ENCODE measurements at places on chromosomes 7 and 10. TPM values are rescaled to one million over a fixed set of nuclear protein-coding genes. Genes with fewer than 3 reads are reported as not detected.

Gene EPHB6
- 12.4 TPM for total RNA-seq

Gene LIPJ
- 0.10 TPM for total RNA-seq

Gene HOXA1
- total RNA-seq = 1.9 TPM

Gene SYT15
- total RNA-seq = 3.8 TPM

DNA sequence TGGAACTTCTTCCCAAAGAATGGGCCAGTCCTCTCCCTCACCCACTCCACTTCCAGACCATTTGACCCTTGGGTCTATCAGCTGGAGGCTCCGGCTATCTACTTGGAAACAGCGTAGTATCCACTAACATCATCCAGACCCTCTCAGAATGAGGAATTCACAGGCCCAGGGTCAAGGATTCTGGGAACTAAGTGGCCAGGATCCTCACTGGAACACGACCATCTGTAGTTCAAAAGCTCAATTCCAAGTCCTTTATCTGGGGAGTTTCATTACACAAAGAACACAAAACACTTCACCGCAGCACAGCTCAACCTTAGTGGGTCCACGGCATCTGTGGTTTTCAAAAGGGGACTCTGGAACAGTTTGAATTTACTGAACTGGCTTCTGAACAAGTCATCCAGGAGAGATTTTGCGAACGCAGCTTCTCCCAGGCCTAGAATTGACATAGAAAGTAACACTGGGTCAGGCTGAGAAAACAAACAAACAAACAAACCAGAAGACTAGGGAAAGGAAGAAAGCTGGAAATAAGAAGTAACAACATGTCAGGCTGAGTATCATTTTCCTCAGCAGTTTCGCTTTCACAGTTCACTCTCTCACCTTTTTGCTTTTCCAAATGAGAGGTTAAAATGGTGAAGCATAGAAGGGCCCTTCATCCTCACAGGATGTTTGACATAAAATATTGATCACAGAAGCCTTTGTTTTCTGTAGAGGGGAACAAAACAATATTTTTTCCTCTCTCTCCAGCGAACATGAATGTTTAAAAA lies 57.6 kb upstream of the USP6NL start:
- peak; percentile 19 for DNase-seq
- no peaks in the 10 kb centered on the region for H3K36me3 ChIP-seq
- H3K27me3 ChIP-seq = no peaks in the 10 kb centered on the region
- H3K27ac ChIP-seq = peak overlapping the region; percentile 62
- no peaks in the 10 kb centered on the region for H3K4me1 ChIP-seq

DNA sequence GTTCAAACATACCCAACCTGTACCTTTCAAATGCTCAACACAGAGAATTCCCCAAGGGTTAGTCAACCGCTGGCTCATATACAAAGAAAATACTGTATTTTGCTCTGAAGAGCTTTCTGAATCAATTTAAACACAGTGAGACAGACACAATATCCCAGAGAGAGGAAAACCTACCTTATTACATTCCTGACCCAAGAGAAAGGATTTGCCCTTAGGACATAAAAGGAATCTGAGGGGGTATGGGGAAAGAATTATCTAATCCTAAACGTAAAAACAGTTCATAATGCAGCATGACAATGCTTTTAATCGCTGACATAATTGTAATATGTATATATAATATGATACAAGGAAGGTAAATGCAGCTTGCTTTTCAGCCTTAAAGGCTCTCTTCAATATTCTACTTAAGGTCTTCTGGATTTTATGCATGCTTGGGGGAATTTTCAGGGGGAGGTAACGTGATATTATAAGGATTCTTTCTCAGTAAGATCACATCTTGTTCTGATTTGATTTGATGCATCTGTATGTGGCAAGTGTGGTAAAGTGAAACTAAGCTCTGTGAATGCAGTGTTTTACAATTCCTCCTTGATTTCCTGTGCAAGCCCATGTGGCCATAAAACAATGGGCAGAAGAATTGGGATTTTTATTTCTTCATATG lies 240.5 kb downstream of the GLI3 start:
- H3K27me3 ChIP-seq = no peaks in the 10 kb centered on the region
- H3K4me1 ChIP-seq = no peaks in the 10 kb centered on the region
- H3K36me3 ChIP-seq = no peaks in the 10 kb centered on the region
- no peak overlapping the region for H3K27ac ChIP-seq

DNA sequence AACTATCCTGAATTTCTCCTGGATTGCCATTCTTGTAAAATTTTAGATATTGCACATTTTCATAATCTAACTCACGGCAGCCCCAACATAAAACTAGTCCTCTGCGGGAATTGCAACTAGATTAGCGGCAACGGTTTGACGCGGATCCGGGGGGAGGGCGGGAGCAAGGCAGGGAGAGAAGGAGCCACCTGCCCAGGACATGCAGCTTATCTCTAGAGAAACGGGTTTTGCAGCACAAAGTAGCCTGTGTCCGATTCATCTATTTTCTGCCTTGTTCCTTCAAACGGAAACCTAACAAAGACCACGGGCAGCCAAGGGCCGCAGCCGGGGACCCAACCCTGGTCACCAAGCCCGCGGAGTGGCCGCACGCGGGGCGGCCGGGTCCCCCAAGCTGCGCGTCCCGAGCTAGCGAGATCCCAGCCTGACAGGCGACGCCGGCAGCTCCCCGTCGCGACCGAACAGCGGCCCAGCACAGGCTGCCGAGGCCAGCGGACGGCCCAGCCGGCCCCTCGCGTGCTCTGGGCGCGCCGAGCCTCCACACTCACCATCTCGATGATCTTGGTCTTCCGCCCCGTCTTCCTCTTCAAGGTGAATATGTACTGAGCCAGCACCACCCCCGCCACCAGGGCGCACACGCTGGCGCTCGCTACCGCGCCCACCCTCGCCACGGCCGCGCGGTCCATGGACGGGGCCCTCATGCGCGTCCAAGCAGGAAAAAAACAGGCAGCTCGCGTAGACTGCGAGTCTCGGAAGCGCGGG lies at the start of gene NT5C3A:
Gene NT5C3A, minus strand, starts transcription at position 754 of the 759 bp plus-strand sequence. Its CDS starts 71 bp downstream, at position 683.
- H3K27ac ChIP-seq = peak within 1 kb of the TSS; percentile 98
- DNase-seq = peak; percentile 94
- H3K4me1 ChIP-seq = peaks cover 51% of the 10 kb centered on the region
- H3K4me3 ChIP-seq = peak within 1 kb of the TSS; percentile 86
- no peaks in the 10 kb centered on the region for H3K36me3 ChIP-seq

- H3K4me1 ChIP-seq = no peaks in the 10 kb centered on the region
- no peaks in the 10 kb centered on the region for H3K27me3 ChIP-seq
- H3K27ac ChIP-seq = no peak overlapping the region
- peaks cover 5% of the 10 kb centered on the region for H3K36me3 ChIP-seq
- no peak overlapping the region for H3K4me3 ChIP-seq
Measured at GRCh38 chr10:72852508-72852907, 41.0 kb upstream of the OIT3 start.

DNA sequence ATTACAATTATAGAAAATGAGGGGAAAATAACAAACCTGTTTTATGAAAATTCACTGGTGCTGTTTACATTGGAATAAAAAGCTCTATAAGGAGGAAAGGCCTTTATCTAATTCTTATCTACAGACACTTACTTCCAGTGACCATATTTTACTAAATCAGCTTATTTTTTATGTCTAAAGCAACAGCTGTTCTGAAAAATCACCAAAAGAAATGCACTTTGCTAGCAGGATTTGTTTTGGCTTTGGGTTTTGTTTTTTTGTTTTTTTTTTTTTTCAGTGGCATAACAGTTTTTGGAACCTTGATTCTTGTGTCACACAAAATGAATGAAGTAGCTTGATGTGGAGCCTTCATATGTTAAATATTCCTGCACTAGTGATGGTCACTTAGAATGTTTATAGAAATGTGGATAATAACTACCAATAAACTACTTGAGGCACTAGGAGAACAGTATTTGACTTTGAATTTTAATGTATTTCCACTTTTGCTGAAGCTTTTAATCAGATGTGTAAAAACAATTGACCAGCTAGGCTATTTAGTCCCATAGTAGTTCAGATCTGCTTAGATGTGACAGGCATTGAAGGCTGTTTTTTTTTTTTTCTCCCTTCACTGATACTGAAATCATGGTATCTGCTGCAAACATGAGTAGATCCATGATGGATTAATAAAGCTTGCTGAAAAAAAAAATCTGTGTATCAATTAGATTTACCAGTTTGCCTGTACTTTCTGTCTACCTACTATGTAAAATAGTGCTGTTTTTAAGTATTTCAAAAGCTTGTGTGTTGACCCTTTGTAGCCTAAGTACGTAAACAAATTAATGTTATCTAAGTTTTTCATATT lies 2.8 kb downstream of the ARL4A start:
- peak overlapping the region; percentile 96 for H3K4me3 ChIP-seq
- no peak overlapping the region for H3K27ac ChIP-seq
- no peaks in the 10 kb centered on the region for H3K27me3 ChIP-seq
- H3K4me1 ChIP-seq = peaks cover 60% of the 10 kb centered on the region
- DNase-seq = no peak

DNA sequence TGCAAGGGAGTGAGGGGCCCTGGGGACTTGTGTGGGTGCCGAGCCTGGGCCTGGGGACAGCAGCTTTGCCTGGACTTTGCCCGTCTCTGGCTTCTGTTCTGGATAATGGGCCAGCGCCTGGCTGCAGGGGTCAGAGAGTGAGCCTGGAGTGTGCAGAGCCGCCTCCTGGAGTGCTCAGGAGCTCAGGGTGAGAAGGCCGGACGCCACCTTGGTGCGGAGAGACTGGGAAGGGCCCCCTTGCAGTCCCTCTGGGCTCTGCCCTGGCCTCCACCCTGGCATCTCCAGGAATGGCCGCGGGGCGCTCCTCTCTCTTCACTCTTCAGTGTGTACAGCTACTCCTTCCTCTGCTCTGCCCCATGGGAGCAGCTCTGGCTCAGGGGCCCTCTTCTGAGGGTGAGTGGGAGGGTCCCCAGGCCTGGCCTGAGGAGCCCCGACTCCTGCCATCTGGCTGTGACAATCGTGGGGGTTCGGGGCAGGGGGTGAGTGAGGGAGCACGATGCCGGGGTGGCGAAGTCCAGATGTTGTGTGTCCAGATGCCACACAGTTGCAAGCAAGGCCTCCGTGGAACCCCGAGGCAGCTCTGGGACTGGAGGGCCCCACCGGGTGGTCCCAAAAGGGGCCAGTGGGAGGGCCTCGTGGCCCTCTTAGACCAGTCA lies 187.1 kb downstream of the DNAJB6 start:
- no peak overlapping the region for H3K27ac ChIP-seq
- peak; percentile 66 for DNase-seq
- no peak overlapping the region for H3K4me3 ChIP-seq

DNA sequence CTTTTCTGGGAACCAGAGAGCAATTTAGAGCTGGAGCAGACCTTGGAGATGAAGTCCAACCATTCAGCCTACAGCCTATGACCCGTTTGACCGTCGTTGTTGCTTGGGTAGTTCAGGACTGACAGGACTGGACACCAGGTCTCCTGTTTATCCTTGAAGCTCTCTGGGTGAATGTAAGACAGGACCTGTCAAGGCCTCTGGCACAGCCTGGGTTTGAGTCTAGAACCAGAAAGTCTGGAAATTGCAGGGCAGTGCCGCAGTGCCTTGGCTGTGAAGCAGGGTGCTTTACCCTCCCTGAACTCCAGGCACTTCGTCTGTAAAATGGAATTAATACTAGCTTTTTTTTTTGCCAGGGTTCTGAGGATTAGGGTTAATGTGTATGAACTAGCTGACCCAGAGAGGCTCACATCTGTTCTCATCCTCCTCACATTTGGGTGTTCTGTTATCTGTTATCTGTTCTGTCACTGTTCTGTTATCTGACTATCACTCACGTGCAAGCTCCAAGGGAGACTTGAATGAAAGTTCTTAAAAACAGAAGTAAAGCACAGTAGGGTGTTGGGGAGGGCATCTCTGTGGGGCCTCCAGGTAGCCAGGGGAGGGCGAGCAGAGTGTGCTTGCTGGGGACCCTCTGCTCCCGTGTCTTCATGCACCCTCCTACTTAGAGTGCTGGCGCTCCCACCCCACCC lies 9.9 kb downstream of the BLVRA start:
- H3K36me3 ChIP-seq = peaks cover 15% of the 10 kb centered on the region
- peaks cover 16% of the 10 kb centered on the region for H3K4me1 ChIP-seq
- no peak overlapping the region for H3K27ac ChIP-seq
- H3K4me3 ChIP-seq = no peak overlapping the region
- no peak for DNase-seq
- H3K27me3 ChIP-seq = no peaks in the 10 kb centered on the region

DNA sequence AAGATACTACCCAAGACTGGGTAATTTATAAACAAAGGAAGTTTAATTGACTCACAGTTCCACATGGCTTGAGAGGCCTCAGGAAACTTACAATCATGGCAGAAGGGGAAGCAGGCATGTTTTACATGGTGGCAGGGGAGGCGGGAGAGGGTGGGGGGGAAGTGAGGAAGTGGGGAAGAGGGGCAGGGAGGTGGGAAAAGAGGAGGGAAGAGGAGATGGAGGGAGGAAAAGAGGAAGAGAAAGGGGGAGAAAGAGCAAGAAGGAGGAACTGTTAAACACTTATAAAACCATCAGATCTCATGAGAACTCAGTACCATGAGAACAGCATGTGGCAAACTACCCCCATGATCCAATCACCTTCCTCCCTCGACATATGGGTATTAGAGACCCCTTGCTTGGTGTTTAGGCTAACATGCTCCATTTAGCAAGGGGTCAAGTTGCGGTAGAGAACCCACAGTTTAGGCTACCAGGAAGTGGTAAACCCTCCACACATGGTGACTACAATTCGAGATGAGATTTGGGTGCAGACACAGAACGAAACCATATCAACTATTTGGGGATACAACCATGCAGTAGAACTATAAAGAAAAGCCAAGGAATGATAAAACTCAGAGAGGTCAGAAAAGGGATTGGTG lies 3.5 kb upstream of the LMBR1 start:
- H3K4me1 ChIP-seq = peaks cover 45% of the 10 kb centered on the region
- no peaks in the 10 kb centered on the region for H3K27me3 ChIP-seq
- H3K27ac ChIP-seq = no peak overlapping the region
- DNase-seq = no peak

GRCh38 chr7:832167-832967 lies at the start of gene SUN1:
TSS of gene SUN1 (plus strand) at chr7:832476. CDS start at chr7:832525, 49 bp downstream.
- peak within 1 kb of the TSS; percentile 23 for H3K27ac ChIP-seq
- peak; percentile 68 for DNase-seq
- peaks cover 32% of the 10 kb centered on the region for H3K4me1 ChIP-seq
- H3K36me3 ChIP-seq = no peaks in the 10 kb centered on the region

DNA sequence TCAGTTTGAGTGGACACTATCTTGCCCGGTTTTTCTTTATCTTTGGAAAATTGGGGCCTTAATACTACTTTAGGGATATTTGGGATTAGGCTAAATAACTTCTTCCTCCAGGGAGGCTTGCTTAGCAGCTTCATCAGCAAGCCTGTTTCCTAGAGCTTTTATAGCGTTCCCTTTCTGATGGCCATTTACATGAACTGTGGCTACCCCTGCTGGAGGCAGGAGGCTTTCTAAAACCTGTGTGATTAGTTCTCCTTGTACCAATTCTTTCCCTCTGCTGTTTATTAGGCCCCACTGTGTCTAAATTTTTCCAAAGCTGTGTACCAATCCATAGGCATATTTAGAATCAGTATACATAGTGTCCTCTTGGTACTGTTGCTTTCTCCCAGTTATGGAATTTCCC lies 61.7 kb upstream of the CNTNAP2 start:
- H3K36me3 ChIP-seq = no peaks in the 10 kb centered on the region
- H3K4me1 ChIP-seq = no peaks in the 10 kb centered on the region
- DNase-seq = no peak

DNA sequence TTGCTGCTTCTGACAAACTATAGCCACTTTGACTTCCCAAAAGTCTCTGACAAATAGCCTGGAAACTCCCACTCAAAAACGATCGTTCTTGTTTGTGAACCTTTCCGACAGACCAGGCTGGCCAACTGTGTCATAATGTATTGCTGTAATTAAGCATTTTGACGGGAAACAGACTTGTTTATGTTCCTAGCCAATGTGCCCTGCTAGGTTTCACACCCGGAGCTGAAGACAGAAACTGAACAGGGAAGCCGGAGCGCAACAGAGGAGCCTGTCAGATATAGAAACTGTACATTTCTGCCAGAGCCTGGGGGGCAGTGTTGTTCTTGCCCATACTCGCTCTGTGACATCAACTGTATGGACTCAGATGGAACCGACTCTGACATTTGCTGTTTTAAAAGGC lies 55.3 kb upstream of the C7orf33 start:
- peaks cover 8% of the 10 kb centered on the region for H3K4me1 ChIP-seq
- peak overlapping the region; percentile 57 for H3K27ac ChIP-seq
- no peaks in the 10 kb centered on the region for H3K36me3 ChIP-seq
- DNase-seq = peak; percentile 71
- no peaks in the 10 kb centered on the region for H3K27me3 ChIP-seq
